Transverse colon (tissue), 4 donors: ENCODE measurements at places on chromosomes 3 and 15.

DNA sequence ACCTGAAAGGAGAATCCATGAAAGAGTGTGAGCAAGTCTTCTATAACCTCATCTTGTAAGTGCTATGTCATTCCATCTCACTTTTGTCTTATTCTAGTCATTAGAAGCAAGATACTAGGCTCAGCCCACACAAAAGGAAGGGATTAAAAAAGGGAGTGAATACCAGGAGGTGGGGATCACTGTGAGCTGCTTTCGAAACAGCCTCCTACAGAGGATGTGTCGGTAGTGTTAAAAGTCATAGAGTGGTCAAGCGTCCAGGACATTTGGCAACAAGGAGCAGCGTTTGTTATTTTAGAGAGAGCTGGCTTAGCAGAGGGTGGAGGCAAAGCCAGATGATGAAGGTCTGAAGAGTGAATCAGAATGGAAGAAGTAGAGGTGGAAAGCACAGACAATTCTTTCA lies 11.7 kb upstream of the ZNF148 start:
- no peak for DNase-seq

GRCh38 chr3:102179326-102180177 lies 255.3 kb upstream of the ZPLD1 start:
- DNase-seq = no peak

DNA sequence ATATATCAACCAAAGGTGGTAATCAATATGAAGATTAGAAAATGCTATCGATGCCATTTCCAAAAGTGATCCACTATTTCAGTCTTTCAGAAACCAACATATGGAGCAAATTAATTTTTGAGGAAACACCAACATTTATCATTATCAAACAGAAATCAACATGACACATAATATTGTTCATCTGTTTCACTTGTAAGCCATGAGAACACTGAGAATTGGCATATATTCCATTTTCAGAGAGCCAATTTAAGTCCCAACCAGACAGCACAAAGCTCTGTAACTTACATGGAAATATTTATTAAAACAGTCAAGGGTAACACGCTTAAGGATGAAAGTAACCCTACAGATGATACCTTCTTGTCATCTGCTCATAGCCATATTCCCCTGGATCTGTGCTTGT lies 37.6 kb upstream of the STRIT1 start:
- DNase-seq = no peak

- no peak for DNase-seq
Measured at GRCh38 chr3:61464518-61465140, 96.7 kb upstream of the PTPRG start.

DNA sequence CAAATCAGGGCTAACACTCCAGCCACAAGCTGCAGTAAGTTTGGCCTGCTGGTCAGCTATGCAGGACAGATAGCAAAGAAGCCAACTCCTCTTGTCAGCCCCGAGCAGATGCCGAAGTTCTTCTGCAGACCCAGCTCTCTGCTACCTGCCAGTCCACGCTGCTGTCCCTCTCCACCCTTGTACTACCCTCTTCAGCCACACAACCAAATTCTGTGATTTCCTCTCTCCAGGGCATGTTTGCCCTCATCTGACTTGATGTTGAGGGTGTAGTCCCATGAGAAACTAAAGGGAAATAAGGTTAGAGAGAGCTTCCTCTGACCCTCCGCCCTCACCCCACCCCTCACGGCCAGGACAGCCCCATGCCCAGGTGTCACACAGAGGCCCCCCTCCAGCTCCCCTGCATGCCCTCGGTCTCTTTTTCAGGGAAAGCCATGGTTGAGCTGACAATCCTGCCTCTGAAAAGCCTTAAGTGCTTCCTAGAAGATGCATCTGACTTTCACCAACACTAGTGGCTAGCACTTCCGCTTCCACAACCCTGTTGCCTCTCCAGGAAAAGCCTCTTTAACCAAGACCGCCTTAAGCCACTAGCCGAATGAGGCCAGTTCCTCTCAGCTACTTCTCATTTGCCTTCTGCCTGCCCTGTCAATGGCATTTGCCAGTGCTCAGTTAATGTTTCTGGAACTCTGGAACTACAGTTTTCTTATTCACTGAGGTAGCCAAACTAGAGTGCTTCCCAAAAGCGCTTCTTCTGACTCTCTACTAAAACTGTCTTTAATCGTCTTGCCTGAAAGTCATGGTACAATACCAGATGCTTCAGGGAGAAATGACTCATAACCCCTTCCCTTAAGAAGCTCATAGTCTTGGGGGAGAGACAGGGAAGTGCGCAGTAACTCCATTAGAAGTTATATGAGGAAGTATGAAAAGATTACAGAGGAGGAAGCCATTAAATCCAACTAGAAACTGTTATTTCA lies 300.4 kb upstream of the STT3B start:
- no peak for DNase-seq

DNA sequence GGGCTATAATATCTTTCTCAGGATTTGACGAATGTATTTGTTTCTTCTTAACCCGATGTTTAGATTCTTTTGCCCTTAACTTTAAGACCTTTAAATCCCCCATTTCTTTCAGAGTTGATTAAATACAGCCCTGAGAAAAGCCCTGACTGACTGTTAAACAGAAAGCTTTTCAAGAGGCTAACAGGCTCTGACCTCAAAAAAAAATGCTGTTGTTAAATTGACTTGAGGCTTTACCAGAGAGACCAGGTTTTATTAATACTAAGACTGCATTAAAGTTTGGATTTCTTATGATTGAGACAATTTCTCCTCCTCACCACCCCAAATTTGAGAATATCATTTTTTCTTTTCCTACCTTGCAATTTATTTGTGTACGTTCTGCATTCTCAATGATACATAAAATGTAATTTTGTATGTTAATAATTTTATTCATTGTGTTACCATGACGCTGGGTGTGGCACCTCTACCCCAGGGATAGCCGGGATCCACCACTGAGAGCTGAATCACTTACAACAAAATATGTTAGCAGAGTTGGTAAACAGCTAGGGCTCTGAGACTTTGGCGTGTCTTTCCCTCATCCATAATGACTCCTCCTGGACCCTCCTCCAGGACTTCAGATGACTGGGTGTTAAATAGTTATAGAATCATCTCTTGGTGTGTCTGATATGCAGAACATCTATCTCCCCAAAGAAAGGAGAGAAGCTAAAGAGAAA lies 753.5 kb downstream of the NAALADL2 start:
- DNase-seq = no peak

DNA sequence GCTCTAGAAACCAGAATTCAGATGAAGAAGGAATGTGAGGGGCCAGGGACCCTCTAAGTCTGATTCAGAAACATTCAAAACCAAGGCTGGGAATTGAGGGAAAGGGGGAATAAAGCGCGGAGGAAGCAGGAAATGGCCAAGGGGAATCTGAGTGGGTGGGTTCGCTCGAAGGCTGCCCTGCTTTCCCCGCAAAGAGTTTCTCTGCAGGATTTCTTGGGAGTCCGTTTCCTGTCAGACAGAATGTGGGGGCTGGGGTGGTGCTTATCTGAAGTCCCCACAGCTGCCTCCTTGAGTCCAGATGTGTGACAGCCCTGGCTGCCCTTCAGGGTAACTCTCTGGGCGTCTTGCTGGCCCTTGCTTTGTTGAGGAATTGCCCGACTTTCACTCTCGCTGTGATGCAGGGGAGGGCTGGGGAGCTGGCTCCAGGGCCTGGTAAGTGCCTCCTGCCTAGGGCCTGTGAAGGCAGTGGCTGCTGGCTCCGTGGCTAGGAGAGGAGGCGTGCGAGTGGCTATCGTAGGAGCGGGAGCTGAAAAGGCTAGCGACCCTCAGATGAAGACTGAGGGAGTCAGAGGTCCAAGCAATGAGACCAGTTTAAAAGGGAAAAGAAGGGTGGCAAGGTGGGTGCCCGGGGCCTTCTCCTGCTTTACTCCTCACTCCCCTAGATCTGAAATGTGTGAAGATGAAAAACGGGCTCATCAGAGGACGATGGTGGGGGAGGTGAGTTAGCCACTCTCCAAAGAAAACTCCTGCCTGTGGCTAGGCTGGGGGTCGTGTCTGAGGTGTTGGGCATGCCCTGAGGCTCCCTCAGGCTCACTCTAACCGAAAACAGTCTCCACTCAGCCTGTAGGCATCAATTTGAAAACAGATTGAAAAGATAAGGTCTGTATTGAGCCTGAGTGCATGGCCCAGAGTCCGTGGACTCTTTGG lies 143.9 kb upstream of the UMPS start:
- DNase-seq = no peak

DNA sequence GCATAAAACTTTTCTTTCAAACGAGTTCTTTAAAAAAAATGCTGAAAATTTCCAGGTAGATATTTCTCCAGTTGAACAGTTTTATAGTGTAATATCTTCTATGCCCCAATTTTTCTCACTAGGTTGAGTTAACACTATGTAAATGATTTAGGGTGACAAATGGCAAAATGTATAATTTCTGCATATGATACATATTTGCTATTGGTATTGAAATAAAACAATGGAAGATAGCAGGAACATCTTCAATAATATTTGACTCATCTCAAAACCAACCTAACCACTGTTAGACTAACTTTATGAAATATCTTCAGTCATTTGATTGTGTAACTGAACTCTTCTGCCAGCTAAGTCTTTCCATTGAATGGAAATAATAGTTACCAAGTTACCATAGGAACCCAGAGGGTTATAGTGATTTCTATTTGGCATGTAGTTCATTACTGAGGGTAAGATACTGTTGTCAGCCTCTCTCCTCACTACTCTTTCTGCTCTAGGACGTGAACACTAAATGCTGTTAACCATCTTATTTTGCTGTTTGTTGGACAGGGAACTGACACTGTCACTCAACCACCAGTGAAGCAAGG lies 824.7 kb upstream of the NECTIN3 start:
- DNase-seq = no peak

- DNase-seq = no peak
Measured at GRCh38 chr3:53337167-53337940, 10.0 kb downstream of the DCP1A start.

DNA sequence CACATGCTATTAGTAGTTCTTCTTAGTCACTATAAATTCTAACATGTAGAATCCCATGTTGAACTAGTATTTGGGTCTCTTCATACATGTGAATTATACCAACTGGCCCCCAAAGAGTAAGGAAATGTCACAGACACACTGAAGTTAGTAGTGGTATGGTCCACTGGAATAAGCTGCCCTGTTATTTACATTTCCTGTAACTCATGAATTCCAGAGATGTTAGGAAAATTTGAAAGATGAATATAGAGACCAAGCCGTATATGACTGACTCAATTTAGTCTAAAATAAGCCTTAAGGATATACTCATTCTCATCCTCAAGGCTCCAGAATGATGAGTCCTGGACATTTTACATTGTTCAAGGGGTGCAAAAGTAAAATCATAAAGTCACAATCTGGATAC lies 81.2 kb downstream of the FBXL22 start:
- no peak for DNase-seq

- no peak for DNase-seq
Measured at GRCh38 chr3:126751611-126752302, 47.7 kb downstream of the CHCHD6 start.

DNA sequence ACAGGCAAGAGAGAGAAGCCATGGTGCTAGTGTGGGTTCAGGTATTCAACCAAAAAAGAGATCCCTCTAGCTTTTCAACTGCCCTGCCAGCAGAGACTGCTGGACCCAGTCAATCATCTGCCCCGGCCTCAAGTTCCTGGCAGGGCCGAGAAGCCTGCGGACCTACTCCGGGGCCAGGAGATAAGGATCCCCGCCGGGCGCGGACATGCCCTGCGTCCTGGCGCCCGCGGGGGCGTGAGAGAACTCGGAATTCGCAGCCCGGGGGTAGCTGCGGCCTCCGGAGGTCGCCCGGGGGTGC lies 821 bp upstream of the MAGI1 start:
- peak; percentile 35 for DNase-seq

GRCh38 chr15:100060276-100060926 lies 281.4 kb downstream of the ADAMTS17 start:
- peak; percentile 16 for DNase-seq

GRCh38 chr3:13066236-13066635 lies 7.0 kb downstream of the IQSEC1 start:
- no peak for DNase-seq

DNA sequence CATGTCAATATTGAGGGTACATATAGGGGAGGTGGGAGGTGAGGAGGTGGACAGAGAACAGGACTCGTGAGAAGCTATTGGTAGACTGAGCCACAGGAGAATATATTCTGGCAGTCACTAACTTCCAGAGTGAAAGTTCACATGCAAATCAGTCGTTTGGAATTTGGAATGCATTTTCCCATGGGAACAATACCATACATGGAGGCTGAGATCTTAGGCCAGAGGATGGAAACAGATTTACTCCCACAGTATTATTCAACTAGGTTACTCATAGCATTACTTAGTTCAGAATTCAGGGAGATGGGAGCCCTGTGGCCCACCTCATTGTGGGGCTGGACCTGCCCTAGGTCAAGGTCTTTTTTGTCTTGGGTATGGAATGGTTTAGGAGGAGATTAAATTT lies 36.4 kb upstream of the ABHD2 start:
- DNase-seq = no peak

DNA sequence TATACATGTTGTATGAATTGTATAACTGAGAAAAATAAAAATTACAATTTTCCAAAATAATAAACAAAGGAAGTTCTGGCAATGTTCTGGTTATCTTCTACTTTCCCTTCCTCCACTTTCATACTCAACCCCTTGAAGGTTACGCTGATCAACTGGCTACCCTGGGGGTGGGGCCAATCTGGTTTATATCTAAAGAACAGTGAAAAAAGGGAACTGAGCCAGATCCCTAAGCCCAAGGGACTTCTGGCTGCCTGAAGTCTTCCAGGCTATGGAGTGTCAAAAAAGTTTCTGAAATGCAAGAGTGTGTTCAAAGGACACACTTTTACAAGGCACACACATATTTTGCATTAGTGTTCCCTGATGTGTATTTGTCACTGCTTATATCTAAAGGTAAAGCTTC lies 591.9 kb downstream of the ROBO1 start:
- DNase-seq = no peak

DNA sequence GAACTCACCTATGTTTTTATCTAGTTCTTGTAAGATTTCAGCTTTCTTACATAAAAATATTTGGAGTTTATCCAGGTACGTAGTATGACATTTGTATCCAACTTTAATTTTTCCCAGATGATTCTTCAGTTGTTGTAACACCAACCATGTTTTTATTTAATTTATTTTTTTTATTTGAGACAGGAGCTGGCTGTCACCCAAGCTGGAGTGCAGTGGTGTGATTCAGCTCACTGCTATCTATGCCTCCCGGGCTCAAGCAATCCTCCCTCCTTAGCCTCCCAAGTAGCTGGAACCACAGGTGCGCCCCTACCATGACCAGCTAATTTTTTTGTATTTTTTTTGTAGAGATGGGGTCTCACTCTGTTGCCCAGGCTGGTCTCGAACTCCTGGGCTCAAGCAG lies 6.6 kb downstream of the XYLB start:
- no peak for DNase-seq

DNA sequence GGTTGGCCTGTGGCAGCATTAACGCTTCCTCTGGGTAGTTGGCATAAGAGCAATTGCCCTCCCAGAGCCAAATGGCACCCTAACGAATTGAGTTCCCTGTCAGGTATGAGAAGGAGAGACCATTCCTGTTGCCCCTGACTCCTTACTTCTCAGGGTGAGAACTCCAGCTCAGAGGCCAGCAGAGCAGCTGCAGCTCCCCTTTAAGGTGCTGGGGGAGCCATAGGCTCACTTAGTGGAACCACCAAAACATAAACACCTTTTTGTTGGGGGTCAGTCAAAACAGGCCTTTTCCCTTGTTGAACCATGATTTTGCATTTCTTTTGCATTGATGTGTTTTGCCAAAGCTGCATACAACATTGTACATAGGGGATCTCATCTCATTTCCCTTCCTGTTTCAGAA lies 28.1 kb upstream of the LHFPL4 start:
- DNase-seq = no peak
